Stimulated activated naive CD8-positive, alpha-beta T cell treated with anti-CD3 and anti-CD28 coated beads, Interleukin-15, Interleukin-2, amounts not matched to agents 100 U/mL and 50 U/mL, for 24 hours (primary cell): ENCODE measurements at places on chromosomes 7 and 10.

- no peak for DNase-seq
Measured at GRCh38 chr10:23886355-23886754, 322.6 kb upstream of the KIAA1217 start.

DNA sequence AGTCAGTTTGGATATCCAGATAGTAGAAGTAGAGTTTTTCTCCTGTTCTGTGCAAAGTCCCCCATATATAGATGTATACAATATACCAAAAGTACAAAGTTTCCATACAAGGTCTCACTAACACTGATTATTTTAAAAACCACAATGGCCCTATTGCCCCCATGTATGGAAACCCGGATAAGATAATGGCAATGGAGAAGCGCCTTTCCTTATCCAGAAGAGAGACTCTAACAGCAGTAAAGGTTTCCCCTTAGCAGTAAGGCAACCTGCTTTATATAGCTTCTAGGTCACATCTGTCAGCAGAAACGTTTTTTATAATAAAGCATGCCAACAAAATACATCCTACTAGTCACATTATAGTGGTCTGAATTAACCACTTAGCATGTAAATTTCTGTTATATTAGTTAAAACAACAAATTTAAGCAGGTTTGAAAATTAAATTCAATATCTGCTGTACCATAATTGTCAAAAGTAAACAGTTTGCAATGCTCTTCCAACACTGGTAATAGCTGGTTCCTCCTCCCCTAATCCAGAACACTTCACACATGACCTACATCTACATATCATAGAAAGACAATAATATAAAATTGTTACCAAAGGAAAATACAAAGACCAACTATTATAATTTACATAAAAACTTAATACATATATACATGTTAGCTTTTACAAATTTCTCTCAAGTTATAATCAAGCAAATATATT is 22.4 kb downstream of the USP6NL start:
- DNase-seq = no peak

DNA sequence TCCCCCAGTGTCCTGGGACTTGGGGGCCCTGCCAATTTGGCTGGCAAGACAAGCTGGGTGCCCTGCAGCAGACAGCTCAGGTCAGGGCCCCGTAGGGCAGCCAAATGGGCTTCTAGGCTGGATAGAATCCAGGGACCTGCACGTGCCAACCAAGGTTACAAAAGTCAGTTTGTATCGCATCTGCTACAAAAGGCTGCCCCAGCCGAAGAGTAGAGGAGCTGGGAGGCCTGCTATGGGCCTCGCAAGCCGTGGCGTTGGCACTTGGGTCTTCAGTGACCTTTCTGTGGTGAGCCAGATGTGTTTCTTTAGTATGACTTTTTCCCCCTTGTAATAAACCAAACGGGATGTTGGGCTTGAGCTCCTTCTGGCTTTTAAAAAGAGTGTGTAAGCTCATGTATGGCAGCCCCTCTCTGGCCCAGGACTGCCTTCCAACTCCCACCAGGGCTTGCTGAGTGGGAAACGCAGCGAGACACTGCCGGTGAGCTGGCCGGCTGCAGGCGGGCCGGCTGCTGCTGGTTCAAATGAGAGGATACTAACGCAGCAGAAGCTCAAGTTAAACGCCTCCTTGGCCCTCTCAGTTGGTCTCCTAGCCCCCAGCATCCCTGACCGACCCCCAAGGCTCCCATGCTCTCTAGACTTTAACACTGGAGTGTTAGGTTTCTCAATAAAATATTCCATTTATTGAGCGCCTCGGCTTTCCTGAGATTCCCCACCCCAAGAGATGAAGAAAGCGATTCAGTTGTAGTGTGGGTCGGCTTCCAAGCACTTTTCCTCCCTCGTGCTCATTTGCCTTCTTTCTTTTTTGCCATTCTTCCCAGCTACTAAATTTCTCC is 3.1 kb upstream of the HOXA10 start:
- no peak for DNase-seq

DNA sequence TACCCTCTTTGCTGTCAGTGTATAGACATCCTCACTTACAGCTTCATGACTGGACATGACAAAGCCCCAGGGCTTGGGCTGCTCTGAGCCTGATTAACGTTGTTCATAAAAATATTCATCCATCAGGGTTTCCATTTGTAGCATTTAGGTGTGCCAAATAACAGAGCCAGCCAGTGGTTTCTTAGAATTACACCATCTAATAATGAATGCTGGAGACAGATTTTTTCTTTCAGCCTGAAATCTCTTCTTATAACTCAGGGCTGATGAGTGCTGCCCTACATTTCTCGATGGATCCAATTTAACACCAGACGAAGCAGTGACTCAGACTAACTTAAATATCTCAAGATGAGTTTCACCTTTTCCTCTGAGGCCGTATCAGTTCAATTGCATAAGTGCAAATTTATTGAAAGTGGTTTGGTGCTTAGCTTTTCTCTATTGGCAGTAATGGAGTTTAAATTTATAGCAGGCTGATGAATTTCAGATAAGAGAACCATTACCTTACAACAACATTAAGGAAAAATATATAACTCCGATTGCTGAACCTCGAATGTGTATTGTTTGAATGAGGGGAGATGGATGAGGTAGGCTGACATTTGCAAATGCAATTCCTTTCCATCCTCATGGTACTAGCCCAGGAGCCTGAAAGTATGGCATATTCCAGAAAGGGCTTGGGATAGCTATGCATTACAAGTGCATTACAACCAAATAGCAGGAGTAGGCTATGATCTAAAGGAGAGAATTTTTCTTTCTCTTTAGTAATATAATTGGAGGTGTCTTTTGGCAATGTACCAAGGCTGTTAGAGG is 900.6 kb downstream of the KCNMA1 start:
- DNase-seq = no peak

DNA sequence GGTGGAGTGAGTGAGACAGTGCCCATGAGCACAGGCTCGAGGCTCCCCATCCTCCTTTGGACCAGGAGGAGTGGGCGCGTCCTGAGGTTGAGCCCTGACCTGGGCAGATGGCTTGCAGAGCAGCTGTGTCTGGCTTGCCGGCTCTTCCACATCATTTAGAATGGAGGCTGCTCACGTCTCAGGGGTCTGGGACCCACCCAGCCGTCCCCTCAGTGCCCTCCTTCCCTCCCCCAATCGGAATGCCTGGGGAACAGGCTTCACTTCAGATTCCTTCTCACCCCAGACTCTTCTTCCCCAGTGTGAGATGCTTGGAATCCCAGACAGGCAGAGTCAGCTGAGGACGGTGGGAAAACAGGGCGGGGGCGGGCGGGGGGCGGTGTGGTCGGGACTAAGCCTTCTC is 968.6 kb upstream of the ZNF722 start:
- DNase-seq = no peak

DNA sequence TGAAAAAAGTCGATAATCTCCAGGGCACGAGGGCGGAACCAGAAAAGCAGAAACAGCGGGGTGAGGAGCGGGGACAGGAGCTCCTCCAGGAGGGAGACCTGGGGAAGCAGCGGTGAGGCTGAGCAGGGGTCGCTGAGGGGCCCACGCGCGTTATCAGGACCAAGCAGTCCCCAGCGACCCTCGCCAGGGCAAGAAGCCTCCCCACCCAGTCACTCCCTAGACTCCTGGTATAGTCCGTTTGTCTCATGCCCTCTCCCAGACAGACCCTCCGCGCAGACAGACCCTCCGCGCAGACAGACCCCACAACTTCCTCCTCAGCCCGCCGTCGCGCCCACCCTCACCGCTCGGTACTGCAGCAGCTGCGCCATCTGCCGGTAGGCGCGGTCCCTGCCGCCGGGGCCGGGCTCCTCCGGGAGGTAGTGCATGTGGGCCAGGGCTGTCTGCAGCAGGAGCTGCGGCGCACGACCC is 6.3 kb downstream of the ATG9B start:
- DNase-seq = peak; percentile 93

DNA sequence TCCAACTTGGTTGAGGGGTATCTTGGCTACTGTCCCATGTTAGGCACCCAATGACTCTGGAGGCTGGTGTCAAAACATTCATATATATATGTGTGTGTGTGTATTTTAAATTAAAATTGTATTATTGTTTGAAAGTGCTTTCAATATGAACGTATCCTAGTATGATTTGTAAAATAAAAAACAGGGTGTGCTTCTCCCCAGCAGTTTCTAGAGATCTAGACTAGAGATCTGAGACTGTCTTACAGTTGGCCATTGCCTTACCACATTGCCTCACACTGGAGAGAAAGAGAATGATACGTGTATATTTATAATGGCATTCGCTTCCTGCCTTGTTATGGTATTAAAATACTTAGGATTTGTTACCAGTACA is 1.2 kb downstream of the BAG3 start:
- DNase-seq = peak; percentile 12
